PC-3 (cell line): ENCODE measurements at places on chromosomes 1 and 21.

DNA sequence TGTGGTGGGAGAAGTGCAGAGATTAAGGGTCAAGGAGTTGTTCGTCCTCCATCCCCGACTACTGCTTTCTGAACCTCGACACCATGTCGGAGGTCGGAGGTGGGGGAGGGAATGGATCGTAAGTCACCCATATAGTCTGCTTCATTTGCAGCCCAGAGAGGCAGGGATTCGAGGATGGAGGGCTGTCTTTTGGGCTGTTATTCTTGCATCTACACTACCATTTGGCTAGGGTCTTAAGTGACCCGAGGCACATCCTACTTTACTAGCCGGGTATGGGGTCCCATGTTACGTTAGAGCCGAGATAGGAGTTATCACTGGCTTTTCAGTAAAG, 578 bp downstream of the USP21 start:
- DNase-seq, result no peak

DNA sequence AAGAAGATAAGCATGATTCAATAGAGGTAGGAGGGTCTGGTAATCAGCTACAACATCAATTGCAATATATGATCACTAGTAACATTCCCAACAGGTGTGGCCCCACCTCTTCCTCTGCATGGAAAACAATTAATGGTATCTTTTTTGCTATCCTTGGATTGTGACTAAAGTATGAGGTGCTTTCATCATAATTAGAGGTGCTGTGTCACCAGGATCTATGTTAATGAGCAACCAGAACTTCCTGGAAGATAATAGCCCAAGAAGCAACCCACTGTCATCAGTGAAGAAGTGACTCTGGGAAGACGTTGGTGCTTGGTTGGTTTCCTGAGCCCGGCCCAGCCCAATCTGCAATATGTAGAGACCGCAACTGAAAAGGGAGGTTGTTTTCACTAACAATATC, 167.2 kb downstream of the SETD4 start:
- DNase-seq, result no peak

- DNase-seq, result no peak
Observed at GRCh38 chr1:207497941-207498340, 2.0 kb downstream of the CR1 start.

GRCh38 chr1:238985312-238985711, 401.1 kb upstream of the CHRM3 start:
- peak; percentile 48 for DNase-seq

- peak; percentile 63 for DNase-seq
Observed at GRCh38 chr1:55217226-55217986, 2.2 kb upstream of the USP24 start.

GRCh38 chr1:161869291-161869690, 103.2 kb downstream of the ATF6 start:
- DNase-seq, result no peak

- no peak for DNase-seq
Observed at GRCh38 chr1:226002667-226003501, 3.7 kb upstream of the SDE2 start.

DNA sequence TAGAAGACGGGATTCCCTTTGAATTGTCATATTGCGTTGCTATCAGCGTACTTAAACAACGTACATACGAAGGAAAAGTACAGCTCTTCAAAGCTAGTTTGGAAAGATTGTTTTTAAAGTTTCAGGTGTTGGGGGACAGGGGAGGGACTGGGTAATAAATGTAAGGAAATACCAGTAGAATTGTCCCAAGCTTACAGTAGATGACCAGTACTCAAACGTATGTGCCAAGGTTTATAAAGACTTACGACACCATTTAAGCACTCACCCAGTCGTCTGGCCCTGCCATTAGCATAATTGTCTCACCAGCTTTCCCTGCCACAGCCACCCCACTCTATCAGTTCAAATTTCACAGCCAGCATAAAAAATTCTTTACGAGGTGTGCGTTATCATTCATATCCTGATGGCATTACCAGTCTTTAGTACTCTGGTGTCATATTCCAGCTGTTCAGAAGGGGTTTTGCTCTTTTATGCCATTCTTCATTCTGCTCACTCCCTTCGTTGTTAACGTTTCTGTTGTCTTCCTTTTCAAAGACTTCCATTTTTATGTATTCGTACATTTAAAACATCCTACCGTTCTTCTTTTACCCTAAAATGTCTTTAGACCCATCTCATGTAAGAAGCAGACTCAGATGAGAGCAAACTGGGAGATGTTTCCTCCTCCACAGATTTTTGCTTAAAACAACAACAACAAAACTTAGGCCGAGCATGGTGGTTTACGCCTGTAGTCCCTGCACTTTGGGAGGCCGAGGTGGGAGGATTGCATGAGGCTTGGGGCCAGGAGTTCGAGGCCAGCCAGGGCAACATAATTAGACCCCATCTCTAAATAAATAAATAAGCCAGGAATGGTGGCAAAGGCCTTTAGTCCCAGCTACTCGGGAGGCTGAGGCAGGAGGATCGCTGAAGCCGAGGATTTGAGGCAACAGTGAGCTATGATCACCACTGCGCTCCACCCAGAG, 1.0 kb upstream of the HP1BP3 start:
- DNase-seq, result peak; percentile 53

DNA sequence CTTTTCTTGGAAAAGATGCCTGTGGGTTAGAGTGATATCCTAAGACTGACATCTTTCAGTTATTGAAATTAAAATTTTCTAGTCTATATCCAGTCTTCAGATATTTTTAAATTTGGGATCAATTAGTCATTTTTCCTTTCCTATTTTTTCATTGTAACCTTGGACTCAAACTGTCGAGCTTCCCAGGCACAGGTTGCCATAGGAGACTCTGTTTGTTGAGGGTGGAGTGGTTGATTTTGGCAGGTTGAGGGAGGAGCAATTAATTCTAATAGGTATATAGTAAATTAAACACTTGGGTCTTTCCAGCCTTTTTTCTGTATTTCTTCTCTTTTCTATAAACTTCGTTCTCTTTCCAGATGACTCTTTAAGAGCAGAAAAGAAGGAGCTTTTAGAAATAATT, 326.8 kb downstream of the ASTN1 start:
- no peak for DNase-seq

GRCh38 chr1:160161965-160162705, 10.7 kb downstream of the ATP1A4 start:
- DNase-seq, result no peak

GRCh38 chr21:45128613-45129188, 54.3 kb downstream of the ADARB1 start:
- peak; percentile 82 for DNase-seq

DNA sequence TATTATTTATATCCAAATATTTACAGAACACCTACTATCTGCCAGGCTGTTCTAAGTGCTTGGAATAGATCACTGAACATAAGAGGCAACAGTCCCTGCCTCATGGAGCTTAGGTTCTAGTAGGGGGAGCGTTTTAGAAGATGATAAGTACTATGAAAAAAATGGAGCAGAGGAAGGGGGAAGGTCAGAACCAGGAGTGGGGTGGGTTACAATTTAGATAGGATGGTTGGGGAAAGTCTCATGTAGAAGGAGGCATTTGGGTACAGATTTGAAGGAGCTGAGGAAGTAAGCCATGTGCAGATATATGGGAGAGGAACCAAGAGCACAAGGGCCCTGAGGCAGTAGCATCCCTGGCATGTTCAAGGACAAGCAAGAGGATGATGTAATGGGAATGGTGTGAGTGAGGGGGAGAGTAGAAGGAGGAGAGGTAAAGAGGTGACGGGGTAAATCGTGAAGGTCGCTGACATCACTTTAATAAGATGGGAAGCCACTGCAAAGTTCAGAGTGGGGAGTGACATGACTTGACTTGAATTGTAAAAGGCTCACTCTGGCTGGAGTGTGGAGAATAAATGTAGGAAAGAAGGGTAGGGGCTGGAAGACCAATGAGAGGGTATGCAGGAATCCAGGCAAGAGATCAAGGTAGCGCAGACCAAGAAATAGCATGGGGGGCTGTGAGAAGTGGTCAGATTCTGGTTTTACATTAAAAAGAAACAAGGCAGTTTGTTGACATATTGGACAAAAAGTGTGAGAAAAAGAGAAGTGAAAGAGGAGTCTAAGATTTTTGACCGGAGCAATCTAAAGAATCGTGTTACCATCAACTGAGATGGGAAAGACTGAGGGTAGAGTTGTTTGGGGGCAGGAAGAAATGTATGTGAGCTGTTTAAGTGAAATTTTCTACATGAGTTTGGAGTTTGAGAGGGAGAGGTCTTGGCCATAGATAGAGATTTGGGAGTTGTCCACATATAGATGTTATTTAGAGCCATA, 92.6 kb downstream of the LPAR3 start:
- DNase-seq, result no peak
